ENCODE measurements at places on chromosomes 12 and 14. TPM values are rescaled to one million over a fixed set of nuclear protein-coding genes. Genes with fewer than 3 reads are reported as not detected.

DPPA3 gene
- not detected for total RNA-seq

CPNE6 gene
- not detected for total RNA-seq

EGLN3 gene
- 2.9 TPM for total RNA-seq

ANO2 gene
- total RNA-seq, result 0.18 TPM

B4GALNT1 gene
- 0.55 TPM for total RNA-seq

CYP27B1 gene
- total RNA-seq, result 0.14 TPM

KCNJ8 gene
- total RNA-seq, result 19.8 TPM

BDKRB2 gene
- total RNA-seq, result 38.6 TPM

GPR65 gene
- 0.28 TPM for total RNA-seq

MMP14 gene
- 348 TPM for total RNA-seq

RD3L gene
- not detected for total RNA-seq

CATSPERB gene
- total RNA-seq, result not detected

MYO1H gene
- total RNA-seq, result not detected

ACOT6 gene
- not detected for total RNA-seq

KRT2 gene
- not detected for total RNA-seq

CLEC2B gene
- total RNA-seq, result 22.3 TPM

KRT84 gene
- total RNA-seq, result not detected

SPIC gene
- total RNA-seq, result not detected

TTC7B gene
- 10.1 TPM for total RNA-seq

PRH2 gene
- total RNA-seq, result 0.18 TPM

PLEK2 gene
- total RNA-seq, result 3.0 TPM

SYNDIG1L gene
- total RNA-seq, result not detected

AMHR2 gene
- not detected for total RNA-seq

BCL2L2 gene
- total RNA-seq, result 12.8 TPM

CD163L1 gene
- 0.28 TPM for total RNA-seq

SALL2 gene
- total RNA-seq, result 1.7 TPM

Measured in smooth muscle cell of bladder (primary cell).